ENCODE measurements at places on chromosomes 2 and 18. TPM values are rescaled to one million over a fixed set of nuclear protein-coding genes. Genes with fewer than 3 reads are reported as not detected.

Gene PFN4
- 2.7 TPM for total RNA-seq

Gene UGT1A9
- total RNA-seq = not detected

Gene SOWAHC
- 5.3 TPM for total RNA-seq

Gene MMADHC
- total RNA-seq = 96.2 TPM

Gene TUBB8B
- total RNA-seq = not detected

Gene TUBA3E
- total RNA-seq = not detected

Gene CFAP221
- 1.1 TPM for total RNA-seq

Gene PLGLB1
- 1.3 TPM for total RNA-seq

Gene KCNJ13
- total RNA-seq = not detected

Gene CNGA3
- not detected for total RNA-seq

Gene ST6GAL2
- 39.5 TPM for total RNA-seq

Gene DNAH6
- total RNA-seq = not detected

Gene NYAP2
- total RNA-seq = not detected

Gene STEAP3
- total RNA-seq = 17.4 TPM

GRCh38 chr18:23058746-23059415 lies 76.4 kb upstream of the CABLES1 start:
- no peak for DNase-seq

DNA sequence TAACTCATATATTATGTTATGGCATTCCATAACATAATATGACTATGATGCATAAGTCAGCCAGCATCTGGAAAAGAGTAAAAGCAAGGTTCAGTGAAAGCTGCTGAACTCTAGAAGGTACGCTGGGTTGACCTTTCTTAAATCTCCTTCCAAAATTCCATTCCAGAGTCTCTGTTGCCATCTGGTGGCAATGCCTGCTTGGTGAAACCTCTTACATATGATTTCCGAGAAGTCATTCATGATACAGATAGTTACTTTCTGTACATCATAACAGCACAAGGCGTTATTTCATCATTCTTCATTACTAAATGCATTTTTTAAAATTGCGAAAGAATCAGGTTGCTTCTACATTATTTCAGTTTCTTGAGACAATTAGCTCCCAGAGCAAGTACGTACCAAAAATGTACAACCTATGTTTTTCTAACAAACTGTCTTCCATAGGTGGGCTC lies 7.0 kb upstream of the EPG5 start:
- no peak for DNase-seq

DNA sequence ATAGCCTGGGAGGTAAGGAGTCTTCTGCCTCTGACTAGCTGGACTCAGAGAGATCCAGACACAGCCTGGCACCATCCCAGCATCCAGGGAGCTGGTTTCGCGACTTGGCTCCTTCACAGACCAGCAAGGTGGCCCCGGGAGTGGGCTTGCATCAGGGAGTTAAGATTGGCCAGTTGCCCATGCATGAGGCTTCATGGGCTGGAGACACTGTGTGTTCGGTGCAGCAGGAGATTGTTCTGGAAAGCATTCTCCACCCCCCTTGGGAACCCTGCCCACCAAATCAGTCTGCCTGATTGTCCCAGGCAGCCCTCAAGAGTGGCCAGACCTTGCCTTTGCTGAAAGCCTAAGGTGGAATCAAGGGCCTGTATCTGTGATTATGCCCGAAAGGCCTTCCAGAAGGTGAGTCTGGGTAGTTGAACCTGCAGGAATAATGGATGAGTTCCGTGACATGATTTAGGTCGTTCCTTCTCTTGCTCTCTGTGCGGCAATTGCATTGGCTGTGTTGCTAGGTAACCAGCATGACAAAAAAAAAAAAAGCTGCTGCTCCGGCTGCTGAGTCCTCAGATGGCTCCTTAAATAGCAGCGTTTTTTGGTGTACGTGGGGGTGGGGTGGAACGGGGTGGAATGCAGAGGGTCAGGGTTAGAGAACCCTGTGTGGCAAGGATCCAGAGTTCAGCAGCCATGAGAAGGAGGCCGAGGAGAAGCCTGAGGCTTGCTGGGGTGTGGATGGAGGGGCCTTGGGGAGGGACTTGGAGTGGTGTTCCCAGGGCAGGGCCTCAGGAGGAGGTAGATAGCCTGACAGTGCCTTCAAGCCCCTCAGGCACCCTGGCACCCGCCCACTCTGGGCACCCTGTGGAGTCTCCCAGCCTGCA lies 93.0 kb upstream of the MCFD2 start:
- DNase-seq = no peak

DNA sequence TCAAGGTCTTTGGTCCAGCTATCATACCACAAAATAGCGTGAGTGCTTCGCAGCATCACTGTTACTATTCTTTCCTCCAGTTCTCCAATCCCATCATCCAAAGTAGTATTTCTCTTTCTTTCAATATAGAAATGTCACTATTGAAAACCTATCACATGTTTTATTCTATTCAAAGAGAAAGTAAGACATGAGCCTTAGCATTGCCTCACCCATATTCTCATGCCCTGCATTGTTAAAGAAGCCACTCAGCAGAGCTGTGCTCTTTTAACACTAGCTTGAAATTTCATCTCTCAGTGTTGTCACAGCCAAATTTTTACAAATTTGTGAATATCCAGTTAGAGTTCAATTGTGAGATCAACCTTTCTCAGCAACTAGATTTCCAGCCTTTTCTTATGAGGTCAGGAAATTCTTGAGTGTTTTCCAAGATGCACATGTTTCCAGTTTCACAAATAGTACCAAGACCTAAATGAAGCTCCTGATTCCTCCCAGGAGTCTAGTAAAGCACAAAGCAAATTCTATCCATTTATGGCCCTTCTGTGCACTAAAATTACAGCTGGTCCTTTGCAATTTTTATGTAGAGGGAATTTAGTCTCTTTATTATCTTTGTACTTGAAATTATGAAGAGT lies 343.7 kb downstream of the SPAG16 start:
- no peak for DNase-seq

DNA sequence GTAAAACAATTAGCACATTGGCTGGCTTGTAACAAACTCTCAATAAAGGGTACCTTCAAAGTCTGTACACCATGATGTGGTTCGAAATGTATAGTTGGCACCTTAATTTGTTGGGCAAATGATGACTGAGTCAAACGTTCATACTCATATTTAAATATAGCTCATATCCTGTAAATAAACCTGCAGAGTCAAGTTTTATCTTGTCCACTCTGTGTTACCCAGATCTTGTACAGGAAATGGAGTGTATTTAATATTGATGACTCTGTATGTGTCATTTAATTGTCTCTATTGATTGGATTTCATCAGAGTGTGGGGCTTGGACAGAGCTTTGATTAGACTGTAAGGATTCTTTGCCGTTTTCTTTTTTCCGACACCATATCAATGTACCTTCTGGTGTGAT lies 805.6 kb upstream of the ZEB2 start:
- no peak for DNase-seq

DNA sequence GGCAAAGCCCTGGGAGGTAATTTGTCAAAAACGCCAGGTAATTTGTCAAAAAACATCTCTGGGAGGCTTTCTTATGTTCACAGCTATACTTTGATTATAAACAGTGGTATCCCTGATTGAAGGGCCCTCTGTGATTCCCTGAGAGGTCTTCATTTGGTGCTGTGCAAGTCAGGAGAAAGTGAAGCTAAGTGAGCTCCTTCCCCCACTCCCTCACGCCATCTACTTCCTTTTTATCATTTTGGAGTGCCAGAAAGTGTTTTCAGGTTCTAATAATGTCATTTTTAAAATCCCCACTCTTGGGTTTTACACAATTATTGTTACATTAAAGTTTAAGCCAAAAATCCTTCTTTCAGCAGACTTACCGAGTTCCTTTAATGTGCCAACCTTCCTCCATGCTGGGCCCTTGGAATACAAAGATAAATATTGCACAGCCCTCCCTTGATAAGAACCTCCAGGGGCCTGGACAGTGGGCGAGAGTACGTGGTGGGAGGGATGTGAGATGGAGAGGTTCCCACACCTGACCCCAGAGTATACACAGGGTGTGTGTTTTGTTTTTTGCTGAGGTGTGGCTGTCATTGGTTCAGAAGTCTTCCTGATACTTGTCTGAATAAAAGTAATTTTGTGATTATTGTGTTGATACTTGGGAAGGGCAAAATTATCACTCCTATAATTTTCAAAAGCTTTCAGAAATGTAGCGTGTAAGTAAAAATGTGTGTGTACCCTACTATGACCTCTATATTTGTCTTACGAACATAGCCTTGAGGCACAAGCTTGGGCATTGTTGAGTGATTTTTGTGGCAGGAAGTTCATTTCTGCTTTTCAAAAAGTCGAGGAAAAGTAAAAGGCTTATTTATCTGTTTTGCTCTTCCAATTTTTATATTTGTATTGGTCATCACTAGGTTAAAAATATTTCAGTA lies 8.2 kb downstream of the MAPRE2 start:
- DNase-seq = no peak

DNA sequence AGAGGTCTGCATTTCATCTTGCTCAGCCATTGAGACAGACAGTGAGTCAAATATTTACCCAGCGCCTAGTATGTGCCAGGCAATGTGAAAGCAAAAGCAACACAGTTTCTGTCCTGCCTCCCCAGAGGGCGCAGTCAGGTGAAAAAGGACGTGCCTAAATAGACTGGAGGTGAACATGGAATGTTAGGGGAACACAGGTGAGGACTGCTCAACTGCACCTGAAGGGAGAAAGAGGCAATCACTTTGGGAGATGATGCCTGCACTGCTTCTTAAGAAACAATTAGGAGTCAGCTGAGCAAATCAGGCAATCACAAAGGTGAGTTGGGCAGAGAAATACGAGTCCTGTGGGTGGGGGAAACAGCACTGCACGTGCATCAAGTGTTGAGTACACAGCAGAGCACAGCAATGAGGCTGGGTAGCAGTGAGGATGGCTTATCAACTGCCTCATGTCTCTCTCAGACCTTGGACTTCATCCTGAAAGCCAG lies 218.3 kb upstream of the SMAD7 start:
- no peak for DNase-seq

GRCh38 chr2:234951664-234952269 lies at the start of gene SH3BP4:
Gene SH3BP4, plus strand, starts transcription at chr2:234952017. Its CDS starts 82,986 bp downstream, at chr2:235035003.
- DNase-seq = no peak

- no peak for DNase-seq
Observed at GRCh38 chr18:50642439-50642838, 82.6 kb downstream of the MAPK4 start.

DNA sequence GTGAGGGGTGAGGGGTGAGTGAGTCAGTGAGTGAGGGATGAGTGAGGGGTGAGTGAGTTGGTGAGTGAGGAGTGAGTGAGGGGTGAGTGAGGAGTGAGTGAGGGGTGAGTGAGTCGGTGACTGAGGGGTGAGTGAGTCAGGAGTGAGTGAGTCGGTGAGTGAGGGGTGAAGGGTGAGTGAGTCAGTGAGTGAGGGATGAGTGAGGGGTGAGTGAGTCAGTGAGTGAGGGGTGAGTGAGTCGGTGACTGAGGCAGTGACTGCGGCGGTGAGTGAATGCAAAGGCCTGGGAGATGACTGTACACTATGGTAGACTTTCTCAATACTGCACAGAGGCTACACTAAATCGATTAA lies 16.6 kb downstream of the THAP4 start:
- DNase-seq = no peak

GRCh38 chr2:10322973-10323372 lies 20.3 kb downstream of the HPCAL1 start:
- no peak for DNase-seq

- DNase-seq = no peak
Observed at GRCh38 chr2:69209482-69209881, 177.5 kb downstream of the GFPT1 start.

DNA sequence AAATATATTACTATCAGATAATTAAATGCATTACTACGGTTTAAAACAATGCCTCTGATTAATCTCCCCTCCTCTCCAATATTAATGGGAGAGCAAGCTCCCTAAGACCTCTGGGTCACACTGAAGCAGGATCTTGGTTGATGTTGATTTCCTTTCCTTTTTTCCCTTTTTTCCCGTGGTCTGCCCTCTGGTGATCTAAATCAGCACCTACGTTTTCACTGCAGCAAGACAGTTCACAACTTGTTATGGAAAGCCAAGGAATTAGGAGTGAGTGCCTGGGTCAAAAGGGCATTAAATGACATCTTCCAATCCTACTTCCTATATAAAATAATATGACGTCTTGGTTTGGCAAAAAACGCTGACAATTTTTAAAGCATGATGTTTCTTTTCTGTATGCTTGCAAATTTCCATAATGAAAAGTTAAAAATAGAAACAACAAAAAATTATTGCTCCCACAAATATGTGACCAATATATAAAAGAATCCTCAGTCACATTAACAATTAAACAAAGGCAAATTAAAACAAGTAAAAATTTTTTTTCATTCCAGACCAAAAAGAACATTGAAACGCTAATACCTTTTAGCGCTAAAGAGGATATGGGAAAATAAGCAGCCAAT lies 7.9 kb upstream of the CFAP36 start:
- DNase-seq = no peak

- DNase-seq = no peak
Observed at GRCh38 chr2:105739944-105740530, 4.7 kb upstream of the NCK2 start.

DNA sequence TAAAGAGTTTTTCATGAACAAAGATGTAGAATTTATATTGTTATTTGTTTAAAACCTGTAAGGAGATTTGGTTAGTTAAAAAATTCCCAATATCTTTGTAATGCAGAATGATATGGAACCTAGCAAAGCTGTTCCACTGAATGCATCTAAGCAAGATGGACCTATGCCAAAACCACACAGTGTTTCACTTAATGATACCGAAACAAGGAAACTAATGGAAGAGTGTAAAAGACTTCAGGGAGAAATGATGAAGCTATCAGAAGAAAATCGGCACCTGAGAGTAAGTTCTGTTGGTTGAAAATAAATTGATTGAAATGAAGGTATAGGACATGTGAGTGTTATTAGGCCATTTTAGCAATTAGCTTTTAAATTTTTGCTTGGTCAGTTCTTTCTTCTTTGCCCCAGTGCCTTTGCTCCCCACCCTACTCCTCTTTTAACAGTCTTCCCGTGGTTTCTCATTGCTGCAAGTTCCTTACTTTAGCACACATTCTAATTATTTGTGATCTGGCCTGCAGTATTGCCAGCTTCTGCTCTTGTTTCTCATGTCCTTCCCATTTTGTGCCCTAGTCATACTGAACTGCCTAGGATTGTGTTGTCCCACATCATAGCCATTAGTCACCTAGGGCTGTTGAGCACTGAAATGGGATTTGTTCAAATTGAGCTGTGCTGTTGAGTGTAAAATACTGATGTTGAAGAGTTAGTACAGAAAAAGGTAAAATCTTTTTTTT lies 36.6 kb downstream of the VAPA start:
- DNase-seq = no peak

DNA sequence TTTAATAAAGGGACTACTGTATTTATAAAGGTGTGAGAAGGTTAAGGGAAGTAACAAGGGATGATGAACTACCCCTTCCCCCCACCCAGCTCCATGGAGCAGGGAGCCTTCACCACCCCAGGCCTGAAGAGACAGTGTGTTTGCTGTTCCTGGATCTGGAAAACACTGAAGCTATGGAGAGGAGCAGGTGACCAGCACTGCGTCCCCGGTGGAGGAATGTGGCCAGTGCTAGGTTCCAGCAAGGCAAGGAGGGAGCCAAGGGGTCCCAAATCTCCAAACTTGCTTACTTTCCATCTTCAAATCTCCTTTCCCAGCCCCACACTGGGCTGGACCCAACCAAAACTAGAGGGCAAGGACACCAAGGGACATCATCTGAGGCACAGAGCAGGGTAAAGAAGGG lies 128.7 kb upstream of the CD302 start:
- DNase-seq = no peak
